NCI-H2171 treated with DMSO at 0.1 percent for 48 hours (cell line): ENCODE measurements at places on chromosomes 12 and 14.

DNA sequence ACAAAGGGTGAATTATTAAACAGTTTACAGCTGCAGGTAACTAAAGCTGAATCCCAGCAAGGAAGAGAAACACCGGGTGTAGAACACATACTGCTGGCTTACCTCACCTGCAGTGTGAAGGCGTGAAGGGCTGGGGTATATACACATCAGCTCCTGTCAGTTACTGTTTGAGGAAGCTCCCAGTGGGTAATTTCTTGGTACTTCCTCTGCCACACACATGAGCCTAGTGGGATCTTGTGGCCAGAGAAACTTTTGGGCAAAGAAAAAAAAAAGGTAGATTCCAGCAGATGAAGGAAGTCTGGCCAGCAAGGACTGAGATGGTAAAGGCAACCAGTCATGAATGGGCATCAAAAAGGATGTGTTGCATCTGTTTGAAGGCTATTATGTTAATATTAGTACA is 14.0 kb upstream of the GPR33 start:
- no peak for DNase-seq

GRCh38 chr14:83247924-83248639 is 1714.4 kb upstream of the SEL1L start:
- no peak for DNase-seq

DNA sequence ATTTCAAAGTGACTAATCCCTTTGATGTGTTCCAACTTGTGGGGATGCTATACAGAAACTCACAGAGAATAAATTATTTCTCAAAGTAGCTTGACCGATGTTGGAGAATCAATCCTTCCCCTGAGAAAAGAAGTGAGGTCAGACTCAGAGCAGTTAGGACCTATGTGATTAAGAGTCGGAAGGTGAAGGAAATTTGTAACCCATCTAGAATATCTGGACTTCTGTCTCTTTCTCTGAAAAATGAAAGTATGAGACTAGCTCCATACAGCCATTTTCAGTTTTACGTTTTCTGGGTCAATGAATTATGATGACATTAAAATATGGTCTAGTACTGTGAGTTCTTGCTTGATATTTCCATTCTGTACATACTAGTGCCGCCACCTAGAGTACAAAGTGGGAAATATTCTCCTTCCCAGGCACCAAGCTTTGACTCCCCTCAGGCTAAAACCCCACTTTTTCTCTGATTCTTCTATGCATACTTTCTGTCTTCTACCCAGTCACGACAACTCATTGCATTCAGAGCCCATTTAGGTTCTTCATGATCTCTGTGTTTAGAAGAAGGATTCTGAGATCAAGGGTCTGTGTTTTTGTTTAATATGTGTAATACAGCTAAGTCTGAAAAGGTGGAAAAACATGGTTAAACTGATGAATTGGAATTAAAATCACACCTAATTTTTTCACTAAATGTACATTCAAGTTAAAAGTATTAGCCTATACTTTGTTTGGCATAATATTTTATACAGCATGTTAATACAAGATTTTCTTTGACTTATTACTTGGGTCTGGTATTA is 6.9 kb upstream of the NTS start:
- peak; percentile 40 for DNase-seq

GRCh38 chr14:92650581-92651105 is 97.8 kb downstream of the LGMN start:
- no peak for DNase-seq

DNA sequence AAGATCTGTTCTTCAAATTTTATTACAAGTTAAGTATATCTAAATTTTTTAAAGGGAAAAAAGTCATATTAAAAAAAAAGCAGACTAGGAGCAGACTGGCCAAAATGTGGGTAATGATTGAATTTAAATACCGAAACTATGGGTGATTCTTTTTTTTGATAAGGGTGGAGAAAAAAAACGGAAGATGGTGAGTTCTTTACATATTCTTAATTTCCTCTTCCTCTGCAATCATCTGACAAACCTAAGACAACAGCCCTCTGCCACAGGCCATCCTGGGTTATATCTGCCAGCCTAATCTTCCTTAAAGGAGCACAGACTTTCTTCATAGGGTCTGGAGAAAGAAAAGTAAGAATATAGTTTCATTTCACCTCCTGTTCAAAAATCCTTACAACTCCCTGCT is 108.0 kb downstream of the PPP2R5E start:
- DNase-seq: no peak

DNA sequence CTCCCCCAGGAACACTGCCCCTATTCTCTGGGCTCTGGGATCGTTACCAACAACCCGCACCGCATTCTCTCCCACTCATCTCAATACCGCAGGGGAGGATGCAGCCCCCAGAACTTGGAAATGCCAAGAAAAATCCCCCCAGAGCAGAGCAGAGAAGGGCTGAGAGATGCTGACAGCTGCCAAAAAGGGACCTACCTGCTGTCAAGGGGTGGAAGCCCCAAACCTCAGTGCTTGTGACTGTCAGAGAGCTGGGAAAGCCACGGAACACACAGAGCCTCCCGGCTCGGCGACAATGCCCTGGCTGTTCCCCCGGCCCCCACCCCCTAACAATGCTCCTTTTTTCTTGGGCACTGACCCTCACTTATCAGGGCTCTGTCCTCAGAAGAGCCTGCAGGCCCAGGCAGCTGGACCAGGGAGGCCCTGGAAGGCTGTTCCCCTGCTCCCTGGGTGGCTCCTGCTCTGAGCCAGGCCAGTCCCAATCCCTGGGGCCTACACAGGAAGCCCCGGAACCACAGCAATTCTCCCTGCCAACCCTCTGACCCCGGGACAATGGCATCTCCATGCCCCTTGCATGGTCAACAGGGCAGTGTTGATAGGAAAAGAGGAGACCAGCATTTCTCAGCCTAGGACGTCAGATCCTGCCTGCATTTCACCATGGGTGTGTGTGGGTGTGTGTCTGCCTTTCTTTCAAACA is 78.9 kb downstream of the ITPK1 start:
- DNase-seq: no peak

- DNase-seq: no peak
Measured at GRCh38 chr12:88624911-88625310, 44.6 kb upstream of the KITLG start.

DNA sequence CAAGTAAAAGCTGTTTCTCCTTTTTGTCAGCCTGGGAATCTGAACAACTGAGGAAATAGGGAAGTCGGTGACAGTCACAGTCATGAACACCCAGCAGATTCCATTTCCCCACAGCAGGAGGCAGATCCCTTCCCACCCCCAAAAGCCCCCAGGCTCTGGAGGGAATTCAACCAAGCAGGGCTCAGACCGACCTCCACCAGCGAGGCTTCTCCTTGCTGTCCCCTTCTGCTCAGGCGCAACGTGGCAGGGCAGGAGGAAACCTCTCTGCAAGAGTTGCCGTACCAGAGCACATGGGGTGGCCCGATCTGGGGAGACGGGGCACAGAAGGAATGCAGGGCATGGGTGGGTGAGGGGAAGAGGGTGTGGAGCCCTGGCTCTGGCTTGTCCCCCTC is 319 bp downstream of the GALNT6 start:
- DNase-seq: no peak

- DNase-seq: no peak
Measured at GRCh38 chr14:39554576-39554975, 122.3 kb upstream of the FBXO33 start.
